8988T (cell line): ENCODE measurements at places on chromosomes 16 and 17.

DNA sequence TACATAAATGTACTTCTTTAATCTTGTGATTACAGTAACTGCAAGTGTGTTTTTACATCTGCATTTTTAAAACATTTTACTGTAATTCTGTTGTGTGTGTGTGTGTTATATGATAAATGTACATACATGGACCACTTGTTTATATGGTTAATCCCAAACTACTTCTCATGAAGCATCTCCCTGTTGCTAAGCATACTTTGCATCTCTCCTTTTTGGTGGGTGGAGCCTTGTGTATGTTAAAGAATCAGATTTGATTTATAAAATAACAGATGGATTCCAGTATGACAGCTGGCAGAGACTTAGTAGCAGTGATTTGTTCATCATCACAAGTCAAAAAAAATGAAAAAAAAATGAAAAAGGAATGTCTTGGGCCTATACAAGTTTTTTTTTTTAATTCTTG lies 56.0 kb upstream of the RHBDL3 start:
- no peak for DNase-seq

GRCh38 chr16:9097266-9098219 lies 6.1 kb downstream of the HAPSTR1 start:
- no peak for DNase-seq

DNA sequence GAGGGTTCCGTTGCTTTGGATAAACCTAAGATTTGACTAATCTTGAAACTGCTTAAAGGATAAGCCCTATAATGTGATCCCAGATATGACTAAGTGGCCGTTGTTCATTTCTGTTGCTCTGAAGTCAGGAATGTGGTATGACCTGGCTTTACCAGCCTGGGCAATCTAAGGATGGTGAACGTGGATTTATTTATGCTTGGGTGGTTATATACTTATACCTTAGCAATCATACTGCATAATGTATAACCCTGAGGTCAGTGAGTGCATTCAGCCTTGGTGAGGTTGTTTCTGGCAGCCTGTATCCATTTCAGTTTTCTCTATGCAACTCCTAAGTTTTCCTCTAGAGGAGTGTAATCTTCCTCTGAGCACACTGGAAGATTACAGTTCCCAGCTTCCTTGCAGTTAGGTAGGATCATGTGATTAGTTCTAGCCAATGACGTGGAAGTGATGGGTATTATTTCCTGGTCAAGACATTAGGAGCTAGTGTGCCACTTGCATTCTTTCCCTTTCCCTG lies 41.9 kb downstream of the FTO start:
- DNase-seq, result no peak

- no peak for DNase-seq
These were observed 6.2 kb upstream of the C17orf113 start for GRCh38 chr17:42056635-42057034.

- DNase-seq, result no peak
These were observed 12.7 kb downstream of the LITAFD start for GRCh38 chr16:8894736-8895334.

DNA sequence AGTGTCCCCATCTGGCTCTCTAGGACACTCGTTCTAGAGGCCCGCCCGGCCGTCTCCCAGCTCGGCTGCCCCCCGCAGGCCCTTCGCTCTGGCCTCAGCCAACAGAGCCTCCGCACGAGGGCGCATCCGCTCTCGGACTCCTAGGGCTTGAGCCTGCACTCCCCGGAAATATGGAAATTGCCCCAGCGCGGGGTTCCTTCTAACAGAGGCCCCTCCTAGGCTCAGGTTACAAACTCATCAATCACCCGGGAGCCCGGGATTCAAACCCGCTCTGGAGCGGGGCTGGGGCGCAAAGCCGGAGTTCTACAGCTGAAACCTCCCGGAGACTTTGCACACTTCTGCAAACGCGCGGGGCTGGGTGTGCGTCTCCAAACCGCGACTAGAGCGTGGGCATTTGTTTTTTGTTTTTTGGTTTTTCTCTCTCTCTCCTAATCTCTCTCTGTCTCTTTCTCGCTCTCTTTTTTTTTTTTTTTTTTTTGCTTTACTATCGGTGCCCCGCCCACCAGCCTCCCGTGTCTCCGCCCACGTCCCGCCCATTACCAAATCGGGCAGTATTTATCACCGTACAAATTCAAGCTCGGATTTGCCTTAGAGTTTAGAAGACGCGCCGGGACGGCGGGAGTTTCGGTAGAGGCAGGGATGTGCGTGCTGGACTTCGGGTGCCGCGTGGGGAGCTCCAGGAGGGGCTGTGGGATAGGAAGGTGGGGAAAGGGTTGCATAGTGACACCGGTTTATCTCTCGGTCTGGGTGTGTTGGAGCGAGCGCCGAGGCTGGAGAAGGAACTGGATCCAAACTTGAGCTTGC lies 2.4 kb upstream of the FOXL1 start:
- peak; percentile 98 for DNase-seq

- DNase-seq, result peak; percentile 5
These were observed 5.7 kb downstream of the NUDT16L1 start for GRCh38 chr16:4699046-4699556.

- no peak for DNase-seq
These were observed 4.8 kb upstream of the ABCC3 start for GRCh38 chr17:50629902-50630301.

DNA sequence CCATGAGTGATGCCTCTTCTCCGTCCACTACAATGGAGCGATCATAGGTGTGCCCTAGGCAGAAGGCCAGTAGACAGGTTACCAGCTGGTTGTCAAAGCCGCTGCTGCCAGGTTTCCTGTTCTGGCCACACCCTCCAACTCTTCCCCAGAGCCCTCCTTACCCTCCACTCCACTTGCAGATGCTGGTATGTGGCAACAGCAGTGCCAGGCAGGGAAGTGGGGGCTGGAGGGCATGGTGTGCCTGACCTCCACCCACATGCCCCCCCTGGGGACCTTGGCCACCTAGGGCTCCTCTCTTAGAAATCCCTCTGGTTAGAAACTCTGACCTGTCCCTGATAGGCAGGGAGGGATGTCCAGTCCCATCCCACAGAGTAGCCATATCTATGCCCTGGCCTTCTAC lies 1.5 kb downstream of the RRAD start:
- no peak for DNase-seq

DNA sequence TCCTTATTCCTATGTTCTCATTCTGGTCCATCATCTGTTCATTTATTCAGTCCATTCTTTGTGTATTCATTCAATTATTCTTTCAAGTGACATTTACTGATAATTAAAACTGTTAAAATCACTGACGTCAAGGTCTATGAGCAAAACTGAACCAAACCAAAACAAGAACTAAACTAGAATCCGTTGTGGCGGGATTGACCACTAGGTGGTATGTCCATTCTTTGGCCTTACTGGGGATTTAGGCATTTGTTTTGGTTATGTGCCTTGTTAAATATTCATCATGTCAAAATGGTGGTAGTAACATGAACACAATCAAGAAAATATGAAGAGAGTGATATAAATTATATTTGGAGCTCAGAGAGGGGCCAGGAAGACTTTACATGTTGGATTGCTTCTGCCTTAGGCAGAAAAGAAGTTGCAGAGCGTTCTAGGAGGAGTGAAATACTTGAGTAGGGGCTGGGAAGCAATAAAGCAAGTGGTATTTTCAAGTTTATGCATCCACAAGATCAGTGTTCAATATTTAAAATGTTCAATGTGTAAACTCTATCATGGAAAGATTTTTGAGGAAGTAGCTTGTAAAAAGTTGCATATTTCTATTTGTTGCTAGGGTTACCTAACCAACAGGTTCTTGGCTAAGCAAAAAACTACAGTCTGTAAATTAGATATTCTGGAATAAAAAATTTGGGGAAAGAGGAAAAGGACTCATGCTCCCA lies 129.0 kb downstream of the CDH13 start:
- no peak for DNase-seq

DNA sequence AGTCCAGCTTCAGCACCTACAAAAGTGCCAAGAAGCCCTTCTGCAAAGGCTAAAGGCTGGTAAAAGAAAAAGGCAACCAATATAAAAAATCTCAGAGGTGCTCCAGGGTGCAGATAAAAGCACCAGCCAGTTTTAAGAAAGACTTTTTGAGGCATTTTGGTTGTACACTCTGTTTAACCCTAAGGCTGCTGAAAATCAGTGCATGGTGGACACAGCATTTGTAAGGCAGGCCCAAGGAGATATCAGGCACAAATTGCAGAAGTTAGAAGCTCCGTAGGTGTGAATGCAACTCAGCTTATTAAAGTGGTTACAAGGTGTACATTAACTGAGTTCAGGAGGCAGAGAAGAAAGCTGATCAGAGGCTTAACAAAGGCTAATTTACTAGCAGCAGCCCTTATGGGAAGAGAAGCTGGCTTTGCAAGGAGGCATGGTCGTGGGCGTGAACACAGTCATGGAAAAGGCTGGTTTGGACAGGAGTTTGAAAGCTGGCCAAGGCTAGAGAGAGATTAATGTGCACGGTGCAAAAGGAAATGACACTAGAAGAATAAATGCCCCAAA lies 21.1 kb downstream of the ACSM1 start:
- DNase-seq, result no peak

- no peak for DNase-seq
These were observed 19.9 kb upstream of the MMD start for GRCh38 chr17:55441544-55441943.

- no peak for DNase-seq
These were observed 24.0 kb upstream of the CACNG1 start for GRCh38 chr17:67020293-67020766.

DNA sequence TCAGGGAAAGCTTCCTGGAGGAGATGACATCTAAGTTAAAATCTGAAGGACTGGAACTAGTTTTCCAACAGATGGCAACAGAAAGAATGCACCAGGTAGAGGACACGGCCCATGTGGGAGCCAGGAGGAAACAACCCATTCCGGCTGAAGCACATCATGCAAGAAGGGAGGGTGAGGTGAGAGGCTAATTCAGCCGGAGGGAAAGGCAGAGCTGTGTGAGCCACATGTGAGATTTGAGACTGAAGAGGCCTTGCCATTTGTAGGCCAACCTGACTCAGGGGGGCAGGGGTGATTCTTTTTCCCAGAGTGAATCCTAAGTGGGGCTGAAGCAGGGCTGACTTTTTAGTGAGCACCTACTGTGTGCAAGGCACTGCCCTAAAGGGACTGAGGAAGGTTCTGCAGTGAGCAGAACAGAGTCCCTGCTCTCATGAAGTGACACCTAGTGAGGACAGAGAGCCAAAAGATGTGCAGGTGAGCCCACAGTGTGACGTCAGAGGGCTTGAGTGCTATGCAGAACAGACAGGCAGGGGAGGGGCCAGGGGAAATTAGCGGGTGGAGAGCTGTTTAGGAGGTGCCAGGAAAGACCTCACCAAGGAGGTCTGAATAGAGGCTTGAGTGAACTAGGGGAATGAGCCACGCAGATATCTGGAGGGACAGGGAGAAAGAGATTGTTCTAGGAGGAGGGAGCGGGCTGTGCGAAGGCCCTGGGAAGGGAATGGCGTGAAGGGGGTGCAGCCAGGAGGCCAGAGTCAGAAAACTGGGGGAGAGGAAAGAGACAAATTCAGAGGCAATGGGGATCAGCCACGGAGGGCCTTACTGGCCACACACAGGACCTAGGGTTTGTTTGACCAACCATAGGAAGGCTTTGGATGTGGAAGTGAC lies 19.8 kb upstream of the IL21R start:
- DNase-seq, result no peak

- DNase-seq, result no peak
These were observed 99.4 kb downstream of the CYLD start for GRCh38 chr16:50841081-50841886.

- peak; percentile 37 for DNase-seq
These were observed 14.4 kb downstream of the RIPOR1 start for GRCh38 chr16:67543036-67543435.
